ENCODE measurements at places on chromosomes 1 and 21. TPM values are rescaled to one million over a fixed set of nuclear protein-coding genes. Genes with fewer than 3 reads are reported as not detected.

IGSF21 gene
- polyA plus RNA-seq: not detected

HFM1 gene
- polyA plus RNA-seq: not detected

AADACL3 gene
- polyA plus RNA-seq: not detected

DNA sequence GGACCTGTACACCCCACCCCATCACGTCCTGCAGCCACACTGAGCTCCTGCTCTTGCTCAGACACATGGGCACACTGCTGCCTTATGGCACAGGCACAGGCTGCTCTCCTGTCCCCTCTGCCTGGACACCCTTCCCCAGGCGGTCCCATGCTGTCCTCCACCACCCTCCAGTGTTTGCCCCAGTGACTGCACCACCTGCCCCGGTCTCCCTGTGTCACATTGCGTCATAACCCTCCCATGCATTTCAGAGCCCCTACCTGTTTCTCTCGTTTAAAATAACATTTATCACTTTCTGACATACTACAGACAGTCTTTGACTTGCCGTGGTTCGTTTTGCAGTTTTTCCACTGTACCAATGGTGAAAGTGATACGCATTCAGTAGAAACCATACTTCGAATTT lies 159.2 kb downstream of the CAMTA1 start:
- no peak for DNase-seq

GRCh38 chr1:61109158-61109557 lies 26.8 kb downstream of the NFIA start:
- DNase-seq: no peak

GRCh38 chr21:46639489-46640386 lies 4.3 kb downstream of the PRMT2 start:
- DNase-seq: no peak

- no peak for DNase-seq
Observed at GRCh38 chr1:67194209-67194863, 28.1 kb downstream of the IL23R start.

DNA sequence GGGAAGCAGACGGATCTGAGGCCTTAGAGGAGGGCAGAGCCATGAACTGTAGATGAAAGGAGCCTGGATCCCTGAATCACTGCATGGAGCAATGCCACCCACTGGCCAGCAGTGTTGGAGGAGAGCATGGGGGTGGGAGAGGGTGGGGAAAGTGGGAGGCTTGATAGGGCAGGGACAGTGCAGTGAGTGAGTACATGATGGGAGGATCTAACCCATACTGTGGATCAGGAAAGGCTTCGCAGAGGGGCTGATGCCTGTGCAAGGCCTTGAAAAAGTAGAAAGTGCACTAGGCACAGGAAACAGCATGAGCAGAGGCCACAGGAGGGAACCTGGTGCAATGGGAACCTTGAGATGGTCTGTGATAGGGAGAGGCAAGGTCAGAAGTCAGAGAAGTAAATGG lies 391.9 kb downstream of the PTPRU start:
- no peak for DNase-seq

A3GALT2 gene
- not detected for polyA plus RNA-seq

DNA sequence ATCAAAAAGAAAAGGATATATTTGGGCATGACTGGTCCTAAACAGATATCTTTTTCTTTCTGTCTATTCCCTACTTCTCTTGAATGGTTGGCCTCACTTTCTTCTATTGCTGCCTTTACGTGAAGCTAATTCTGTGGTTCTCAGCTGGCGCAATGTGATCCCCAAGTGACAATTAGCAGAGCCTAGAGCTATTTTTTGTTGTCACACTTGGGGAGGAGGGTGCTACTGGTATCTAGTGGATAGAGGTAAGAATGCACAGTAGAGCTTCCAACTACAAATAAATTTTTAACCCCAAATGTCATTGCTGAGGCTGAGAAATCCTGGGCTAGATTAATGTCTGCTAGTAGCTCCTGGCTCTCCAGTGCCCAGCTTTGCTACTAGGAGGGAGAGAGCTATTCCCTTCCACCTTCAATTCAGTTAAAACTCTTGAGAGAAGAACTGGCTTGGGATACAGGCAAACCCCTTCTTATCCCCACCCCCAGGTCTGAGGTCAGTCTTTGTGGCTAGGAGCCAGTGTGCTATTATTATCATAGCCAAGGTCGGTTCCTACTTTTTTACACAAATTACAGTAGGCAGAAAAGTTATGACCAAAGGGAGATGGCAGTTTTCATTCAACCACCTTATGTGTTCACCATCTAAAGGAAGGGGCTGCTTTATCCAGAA lies 102.1 kb downstream of the SNX7 start:
- no peak for DNase-seq

- DNase-seq: no peak
Observed at GRCh38 chr1:170618421-170618820, 45.5 kb upstream of the PRRX1 start.

All from BJ (cell line).